Stimulated activated CD8-positive, alpha-beta memory T cell treated with anti-CD3 and anti-CD28 coated beads, Interleukin-4, amount 100 ng/mL, for 48 hours (primary cell): ENCODE measurements at places on chromosomes 1 and 21.

DNA sequence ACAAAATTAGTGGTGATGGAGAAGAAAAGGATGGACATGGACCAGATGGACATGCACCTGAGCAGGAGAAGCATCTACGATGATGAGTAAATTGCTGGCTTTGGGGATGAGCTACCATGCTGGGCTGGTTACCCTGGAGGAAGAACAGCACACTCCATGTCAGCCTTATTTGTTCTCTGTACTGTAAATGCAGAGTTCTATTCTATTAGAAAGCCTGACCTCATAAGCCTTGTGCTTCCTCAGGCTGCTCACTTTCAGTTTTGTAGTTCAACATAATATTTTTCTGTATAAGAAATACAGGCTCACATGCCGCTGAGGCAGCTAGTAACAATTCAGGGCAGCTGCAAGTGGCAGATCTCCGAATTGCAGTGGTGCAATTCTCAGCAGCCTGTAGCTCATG is 249.6 kb downstream of the PLA2G4A start:
- DNase-seq: no peak

DNA sequence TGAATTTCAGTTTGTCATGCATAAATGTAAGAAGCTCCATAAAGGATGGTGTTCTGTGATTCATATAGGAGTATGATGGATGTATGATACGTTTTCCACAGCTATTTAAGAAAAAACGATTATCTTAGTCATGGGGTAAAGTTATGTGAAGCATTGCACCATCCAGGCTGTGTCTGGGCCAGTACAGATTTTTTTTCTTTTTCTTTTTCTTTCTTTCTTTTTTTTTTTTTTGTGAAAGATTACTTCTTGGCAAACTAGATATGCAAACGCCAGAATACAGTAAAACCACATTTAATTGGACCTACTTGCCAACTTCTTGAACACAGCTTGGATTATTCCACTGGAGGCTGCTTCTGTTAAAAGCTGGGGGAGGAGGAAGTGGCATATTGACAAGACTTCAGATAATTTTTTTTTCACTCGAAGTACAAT is 14.9 kb downstream of the ZBTB18 start:
- DNase-seq: no peak

GRCh38 chr1:98304888-98305287 is 356.6 kb upstream of the SNX7 start:
- no peak for DNase-seq

GRCh38 chr1:50476800-50477199 is 53.6 kb upstream of the DMRTA2 start:
- DNase-seq: no peak

DNA sequence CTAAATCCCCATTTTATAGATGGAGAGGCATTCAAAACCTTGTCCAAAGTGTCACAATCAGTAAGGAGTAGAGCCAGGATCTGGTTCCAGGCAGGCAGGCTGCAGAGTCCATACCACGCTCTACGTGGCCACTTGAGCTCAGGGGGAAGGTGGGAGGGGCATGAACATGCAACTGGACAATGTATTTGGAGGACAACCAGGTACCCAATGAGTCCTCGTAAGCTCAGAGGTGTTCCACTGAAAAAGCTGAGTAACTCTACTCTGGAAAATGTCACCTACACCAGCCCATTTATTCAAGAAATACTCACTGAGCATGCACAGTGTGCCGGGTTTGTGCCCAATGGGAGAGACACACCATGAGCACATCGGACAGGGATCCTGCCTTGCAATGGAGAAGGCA is 11.2 kb upstream of the GUCA2B start:
- DNase-seq: no peak

DNA sequence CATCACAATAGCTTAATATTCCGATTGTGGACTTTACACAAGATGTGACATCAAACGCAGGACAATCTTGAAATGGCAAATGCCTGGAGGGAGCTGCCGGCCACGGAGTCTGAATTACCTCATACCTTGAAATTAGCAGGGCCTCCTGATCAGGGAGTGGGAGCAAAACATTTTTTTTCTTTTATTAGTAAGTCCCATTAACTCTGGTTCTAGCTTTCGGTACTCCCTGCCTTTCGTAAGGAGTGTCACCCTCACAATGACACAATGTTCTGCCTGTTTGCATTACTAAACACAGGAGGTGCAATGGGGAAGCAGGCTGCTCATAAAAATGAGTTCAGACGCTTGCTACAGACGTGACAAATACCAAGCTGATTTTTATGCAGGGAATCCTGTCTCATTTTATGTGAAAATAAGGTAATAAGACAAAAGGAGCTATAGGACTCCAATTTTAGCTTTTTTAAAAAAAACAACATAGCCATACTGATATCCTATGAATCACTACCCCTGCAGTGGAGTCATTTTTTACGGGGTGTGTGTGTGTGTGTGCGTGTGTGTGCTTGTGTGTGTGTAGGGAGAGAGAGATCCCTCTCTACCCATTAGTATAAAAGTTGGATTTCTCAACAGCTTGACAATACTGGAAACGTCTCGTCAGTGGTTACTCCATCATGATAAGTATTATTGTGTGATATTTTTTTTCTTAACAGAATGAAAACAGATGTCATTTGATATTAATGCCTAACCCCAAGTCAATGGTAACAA is 205.1 kb upstream of the RUNX1 start:
- no peak for DNase-seq

- no peak for DNase-seq
Observed at GRCh38 chr1:102834688-102835320, 273.5 kb downstream of the COL11A1 start.

DNA sequence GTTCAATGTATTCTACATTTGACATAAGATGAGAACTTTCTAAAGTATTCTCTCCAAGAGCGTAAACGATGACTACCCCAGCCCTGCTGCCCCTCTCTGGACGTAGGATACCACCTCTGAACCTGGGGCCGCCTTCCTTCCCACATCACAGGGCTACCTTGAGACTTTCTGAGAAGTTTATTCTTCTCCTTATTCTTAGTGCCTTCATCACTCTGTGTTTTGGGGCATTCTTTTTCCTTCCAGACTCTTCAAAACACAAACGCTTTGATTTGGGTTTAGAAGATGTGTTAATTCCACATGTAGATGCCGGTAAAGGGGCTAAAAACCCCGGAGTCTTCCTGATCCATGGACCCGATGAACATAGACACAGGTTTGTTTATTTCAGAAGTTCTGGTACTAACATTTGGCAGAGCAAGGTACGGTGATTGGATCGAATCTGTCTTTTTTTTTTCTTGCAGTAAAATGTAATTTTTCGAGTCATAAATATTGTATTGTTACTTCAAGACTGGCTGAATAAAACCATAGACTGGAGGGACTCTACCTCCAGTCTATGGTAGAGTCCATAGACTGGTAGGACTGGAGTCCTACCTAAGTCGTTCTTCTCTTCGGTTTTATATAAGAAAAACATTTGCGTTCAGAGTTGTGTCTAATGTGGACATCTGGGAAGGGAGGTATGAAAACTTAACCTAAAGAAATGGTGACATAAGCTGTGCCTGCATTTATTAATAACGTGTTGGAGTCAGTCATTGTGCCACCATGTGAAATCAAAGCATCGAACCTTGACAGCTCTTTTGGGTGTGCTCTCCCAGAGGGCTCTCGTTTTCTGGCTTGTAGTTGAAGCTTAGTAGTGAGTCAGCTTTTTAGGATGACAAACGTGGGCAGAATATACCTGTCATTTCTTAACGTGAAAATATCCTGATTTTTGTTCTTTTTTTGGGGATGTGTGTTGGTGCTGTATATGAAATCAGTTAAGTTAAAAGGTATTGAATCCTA is 1.2 kb downstream of the MAN1A2 start:
- DNase-seq: no peak

GRCh38 chr21:35128536-35128935 is 79.4 kb upstream of the RUNX1 start:
- DNase-seq: no peak

DNA sequence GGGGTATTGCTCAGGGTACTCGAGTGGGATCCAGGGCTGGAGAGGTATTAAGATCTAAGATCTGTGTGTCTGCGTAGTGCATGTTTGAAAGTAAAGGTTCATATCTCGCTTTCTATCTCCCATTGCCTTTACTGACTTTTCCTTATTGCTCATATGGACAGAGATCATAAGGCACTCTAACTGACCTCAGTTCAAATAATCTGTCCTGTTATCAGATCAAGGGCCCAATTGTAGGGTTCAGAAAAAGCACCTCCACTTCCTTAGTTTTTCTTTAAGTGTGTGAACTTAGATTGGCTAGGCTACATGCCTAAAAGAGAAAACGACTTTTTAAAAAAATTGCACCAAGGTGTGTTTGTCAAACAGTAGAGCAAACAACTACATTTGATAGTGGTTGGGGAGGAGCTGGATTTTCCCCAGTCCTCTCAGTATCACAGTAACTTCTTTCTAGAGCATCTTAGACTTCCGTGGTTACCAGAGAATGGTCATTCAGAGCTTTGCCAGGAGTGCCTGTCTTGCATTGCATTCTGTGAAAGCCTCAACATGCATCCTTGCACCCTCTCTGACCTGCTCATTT is 57.6 kb downstream of the LMO4 start:
- DNase-seq: no peak

DNA sequence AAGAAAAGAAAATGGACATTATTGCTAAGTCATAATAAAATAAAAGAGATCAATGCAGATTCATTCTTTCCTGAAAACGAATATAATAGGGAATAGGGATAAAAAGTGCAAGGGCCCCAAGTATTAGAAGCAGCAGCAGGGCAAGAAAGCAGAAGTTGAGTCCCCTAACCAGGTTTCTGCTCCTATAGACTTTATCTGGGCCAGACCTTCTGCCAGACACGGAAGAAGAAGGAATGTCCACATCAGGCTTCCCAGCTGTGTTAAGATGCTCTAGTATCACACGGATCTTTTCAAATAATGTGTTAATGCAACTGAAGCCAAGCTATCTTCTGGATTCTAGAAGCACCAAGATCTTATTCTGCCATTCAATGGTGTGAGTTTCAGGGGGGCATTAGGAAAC is 26.9 kb downstream of the CD244 start:
- no peak for DNase-seq

GRCh38 chr1:207849646-207850045 is 61.3 kb downstream of the CD34 start:
- DNase-seq: no peak

GRCh38 chr1:192489748-192490147 is 85.8 kb upstream of the RGS1 start:
- DNase-seq: no peak

GRCh38 chr1:209768354-209768774 is 12.5 kb downstream of the TRAF3IP3 start:
- peak; percentile 87 for DNase-seq

GRCh38 chr1:38819516-38819915 is 40.1 kb downstream of the RRAGC start:
- no peak for DNase-seq

DNA sequence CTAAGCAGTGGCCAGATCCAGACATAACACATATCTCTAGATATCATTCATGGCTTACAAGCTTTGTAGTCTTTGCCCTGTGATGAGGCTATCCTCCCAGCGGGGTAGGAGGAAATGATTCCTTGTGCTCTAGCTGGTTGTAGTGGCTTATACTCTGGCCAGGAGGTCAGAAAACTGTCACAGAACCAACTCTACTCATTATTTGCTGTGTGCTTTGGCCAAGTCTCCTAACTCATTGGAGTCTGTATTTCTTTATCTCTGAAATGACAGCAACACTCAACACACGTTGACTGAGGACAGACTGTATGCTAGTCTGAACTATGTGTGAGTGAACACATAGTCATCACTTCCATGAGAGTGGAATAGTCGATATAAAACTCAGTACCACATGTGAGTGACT is 116.7 kb upstream of the F3 start:
- DNase-seq: no peak

DNA sequence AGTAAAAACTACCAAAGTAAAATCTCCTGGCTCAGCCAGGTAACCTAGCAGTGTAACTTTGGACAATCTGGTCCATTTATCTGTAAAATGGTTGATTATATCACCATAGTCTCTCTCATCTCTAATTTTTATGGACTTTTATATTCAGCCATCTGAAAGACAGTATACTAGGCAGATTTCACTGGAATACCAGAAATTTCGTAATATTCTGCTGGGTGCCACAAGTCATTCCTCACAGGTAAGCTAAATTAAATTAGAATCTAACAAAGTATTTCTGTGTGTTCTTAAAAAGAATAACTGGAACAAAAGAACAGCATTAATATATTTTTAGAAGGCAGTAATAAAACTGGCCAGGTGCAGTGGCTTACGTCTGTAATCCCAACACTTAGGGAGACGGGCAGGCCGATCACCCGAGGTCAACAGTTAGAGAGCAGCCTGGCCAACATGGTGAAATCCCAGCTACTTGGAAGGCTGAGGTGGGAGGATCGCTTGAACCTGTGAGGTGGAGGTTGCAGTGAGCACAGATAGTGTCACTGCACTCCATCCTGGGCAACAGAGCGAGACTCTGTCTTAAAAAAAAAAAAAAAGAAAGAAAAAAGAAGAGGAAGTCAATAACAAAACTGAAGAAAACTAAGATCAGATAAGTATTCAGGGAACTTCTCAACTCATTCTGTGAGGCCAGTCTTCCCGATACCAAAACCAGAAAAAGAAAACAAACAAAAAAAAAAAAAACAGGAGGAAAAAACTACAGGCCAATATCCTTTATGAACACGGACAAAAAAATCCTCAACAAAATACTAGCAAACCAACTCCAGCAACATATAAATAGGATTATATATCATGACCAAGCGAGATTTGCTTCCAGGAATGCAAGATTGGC is 35.9 kb downstream of the PIK3R3 start:
- no peak for DNase-seq

- no peak for DNase-seq
Observed at GRCh38 chr1:241396747-241397681, 40.0 kb upstream of the RGS7 start.

GRCh38 chr1:27116232-27116631 is 38.7 kb downstream of the SLC9A1 start:
- no peak for DNase-seq

DNA sequence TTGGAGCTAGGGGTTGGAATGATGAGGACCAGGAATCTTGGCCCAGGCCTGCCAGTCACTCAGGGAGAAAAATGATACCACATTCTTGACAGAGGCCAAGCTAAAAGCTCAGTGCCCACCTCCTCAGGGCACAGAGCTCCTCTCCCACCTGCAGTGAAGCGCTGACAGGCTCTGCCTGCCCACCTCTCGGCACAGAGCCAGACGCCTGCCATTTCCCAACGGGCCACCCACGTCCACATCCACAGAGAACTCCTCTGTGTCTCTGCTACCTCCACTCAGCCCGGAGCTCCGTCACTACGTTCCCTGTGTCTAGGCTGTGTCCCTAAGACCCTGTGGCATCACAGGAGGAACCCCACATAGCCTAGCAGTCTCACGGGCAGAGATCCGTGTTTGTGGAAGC is 60.8 kb downstream of the MRPL37 start:
- DNase-seq: no peak

GRCh38 chr1:162385280-162385623 is 3.7 kb downstream of the C1orf226 start:
- DNase-seq: no peak

- DNase-seq: no peak
Observed at GRCh38 chr1:181263444-181263843, 174.9 kb downstream of the IER5 start.

GRCh38 chr21:34688145-34688544 is 19.4 kb downstream of the CLIC6 start:
- DNase-seq: no peak
